ENCODE measurements at places on chromosomes 13 and 19.
A peak's percentile ranks its signal among the peaks of the same experiment; 100 is the strongest.

DNA sequence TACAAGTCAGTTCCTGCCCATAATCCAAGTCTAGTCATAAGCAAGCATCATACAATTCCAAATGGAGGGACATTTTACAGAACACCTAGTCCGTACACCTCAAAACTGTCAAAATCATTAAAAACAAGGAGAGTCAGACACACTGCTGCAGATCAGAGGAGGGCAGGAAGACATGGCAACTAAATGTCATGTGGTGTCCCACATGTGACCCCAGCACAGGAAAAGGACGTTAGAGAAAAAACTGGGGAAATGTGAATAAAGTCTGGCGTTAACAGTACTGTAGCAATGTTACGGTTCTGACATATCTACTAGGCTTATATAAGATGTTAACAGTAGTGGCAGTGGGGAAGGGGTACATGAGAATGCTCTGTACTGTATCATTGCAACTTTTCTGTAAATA is 2.3 kb downstream of the ZSCAN5A start:
- no peak for DNase-seq

GRCh38 chr13:23273498-23273897 is 92.7 kb downstream of the SGCG start:
- no peak for DNase-seq

GRCh38 chr13:58953638-58954037 is 1210.1 kb downstream of the DIAPH3 start:
- DNase-seq: no peak

DNA sequence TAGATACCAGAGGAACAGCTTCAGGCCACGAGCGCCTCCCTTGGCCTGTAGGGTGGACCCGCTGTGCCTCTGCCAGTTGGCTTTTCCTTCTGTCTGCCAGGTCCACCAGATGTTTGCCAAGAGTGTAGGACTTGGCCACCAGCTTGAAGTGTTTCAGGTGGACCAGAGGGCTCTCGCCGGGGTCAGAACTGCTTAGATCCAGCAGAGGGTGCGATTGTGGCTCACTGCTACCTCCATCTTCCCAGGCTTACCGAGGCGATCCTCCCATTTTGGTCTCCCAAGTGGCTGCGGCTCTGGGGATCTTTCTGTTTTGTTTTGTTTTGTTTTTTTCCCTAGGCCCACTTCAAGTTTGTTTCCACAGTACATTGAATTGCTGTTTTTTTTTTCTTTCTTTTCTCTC is 23.0 kb upstream of the ZNF730 start:
- DNase-seq: no peak

- no peak for DNase-seq
Observed at GRCh38 chr13:40343550-40344269, 322.7 kb downstream of the FOXO1 start.

- DNase-seq: no peak
Observed at GRCh38 chr13:82698383-82698782, 1183.9 kb downstream of the SLITRK1 start.

DNA sequence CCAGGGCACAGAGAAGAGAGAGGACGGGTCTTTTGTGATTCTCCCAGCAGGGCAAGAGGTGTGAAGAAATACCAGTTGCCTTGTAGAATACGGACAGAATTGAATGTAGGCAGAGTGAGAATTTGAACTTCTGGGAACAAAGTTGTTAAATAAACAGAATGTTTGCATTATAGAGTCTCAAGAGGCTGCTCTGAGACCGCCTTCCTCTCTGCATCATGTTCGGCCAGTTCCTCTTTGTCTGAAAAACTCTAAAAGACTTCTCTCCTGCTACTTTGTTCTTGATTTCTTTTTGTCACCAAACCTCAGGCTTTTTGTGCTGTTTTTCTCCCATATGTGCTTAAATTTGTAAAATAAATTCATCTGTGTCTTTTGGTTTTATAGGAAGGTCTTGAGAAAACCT is 256.4 kb downstream of the DLEU7 start:
- DNase-seq: no peak

GRCh38 chr13:41327994-41328790 is 17.1 kb downstream of the NAA16 start:
- no peak for DNase-seq

DNA sequence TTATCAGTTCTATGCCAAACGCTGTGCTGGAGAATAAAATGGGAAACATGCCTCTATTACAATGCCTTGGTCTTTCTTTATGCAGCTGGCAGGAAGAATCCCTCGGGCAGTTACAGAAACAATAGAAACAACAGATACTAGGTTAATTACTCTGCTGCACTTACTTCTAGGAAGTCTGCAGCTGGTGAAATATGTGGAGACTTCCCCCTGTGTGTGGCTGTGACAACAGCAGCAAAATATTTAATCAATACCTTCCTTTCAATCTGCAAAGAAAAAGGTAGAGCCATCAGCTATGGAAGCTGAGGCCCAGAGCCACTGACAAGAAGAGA is 9.9 kb downstream of the STOML3 start:
- DNase-seq: no peak

GRCh38 chr13:41502673-41503072 is 45.3 kb downstream of the RGCC start:
- DNase-seq: peak; percentile 19

DNA sequence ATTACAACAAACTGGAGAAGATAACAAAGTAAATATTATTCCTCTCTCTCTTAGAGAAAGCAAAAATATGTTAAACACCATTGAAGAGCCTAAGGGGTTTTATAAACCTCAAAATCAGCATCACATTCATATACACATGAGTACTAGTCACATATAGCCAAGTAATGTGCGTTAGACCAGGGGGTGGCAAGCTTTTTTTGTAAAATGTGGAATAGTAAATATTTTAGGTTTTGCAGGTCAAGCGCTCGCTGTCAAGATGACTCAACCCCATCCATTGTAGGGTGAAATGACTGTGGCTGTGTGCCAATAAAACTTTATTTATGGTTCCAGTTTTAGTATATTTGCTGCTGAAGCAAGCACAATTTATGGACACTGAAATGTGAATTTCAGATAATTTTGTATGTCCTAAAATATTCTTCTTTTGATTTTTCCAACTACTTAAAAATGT is 21.7 kb downstream of the RFX2 start:
- no peak for DNase-seq

- DNase-seq: no peak
Observed at GRCh38 chr13:41177616-41178015, 16.8 kb downstream of the KBTBD7 start.

GRCh38 chr19:17538684-17539237 is 16.7 kb upstream of the COLGALT1 start:
- DNase-seq: no peak

- no peak for DNase-seq
Observed at GRCh38 chr13:112072534-112073244, 5.7 kb downstream of the SOX1 start.

- no peak for DNase-seq
Observed at GRCh38 chr13:44617648-44618047, 41.5 kb upstream of the TSC22D1 start.

DNA sequence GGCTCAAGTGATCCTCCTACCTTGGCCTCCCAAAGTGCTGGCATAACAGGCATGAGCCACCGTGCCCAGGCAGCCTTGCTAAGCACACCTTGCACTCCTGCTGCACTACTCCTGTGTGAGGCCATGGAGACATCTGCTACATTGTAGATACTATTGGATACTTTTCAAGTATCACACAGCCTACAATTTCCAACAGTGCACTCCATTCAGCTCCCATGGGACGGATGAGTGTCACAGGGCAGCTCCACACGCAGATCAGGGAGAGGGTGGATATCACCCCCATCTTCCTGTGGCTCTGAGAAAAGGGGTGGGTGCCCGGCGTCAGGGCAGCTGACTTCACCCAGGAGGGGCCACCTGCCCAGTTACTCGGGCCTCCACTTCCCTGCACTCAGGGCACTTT is 39.1 kb upstream of the CCNE1 start:
- no peak for DNase-seq

DNA sequence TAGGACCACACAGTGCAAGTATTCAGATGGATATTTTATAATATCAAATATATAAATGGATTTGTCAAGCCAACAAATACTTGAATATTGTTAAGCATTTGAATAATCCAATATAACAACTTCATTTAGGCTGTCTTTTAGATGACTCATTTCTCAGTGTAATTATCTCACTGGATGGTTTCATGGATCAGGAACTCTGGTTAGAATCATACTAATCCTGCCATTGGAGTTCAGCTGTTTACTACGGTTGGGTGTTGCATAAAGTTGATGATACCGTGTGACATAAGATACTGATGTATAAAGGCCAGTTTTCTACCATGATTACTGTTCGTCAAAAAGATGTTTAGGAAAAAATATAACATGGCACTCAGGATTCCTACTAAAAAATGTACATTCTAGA is 196.3 kb downstream of the TSHZ3 start:
- DNase-seq: no peak

GRCh38 chr13:98267080-98267912 is 90.2 kb upstream of the RNF113B start:
- no peak for DNase-seq

DNA sequence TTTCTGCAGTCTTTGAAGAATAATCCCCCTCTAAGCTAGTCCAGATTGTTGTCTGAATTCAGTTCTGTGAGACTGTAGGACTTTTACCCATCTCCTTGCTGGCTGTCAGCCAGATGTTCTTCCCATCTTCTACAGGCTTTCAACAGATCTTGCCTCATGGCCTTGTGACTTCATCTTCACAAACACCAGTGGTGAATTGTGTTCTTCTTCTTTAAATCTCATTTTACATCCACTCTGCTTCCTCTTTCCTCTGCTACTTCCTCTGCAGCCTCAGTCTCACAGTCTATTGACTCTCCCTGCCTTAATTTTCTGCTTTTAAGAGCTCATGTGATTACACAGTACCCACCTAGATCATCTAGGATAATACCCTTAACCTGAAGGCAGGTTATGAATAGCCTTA is 859.0 kb upstream of the SLITRK1 start:
- no peak for DNase-seq

- no peak for DNase-seq
Observed at GRCh38 chr13:44104197-44104490, 224.4 kb downstream of the LACC1 start.

- DNase-seq: no peak
Observed at GRCh38 chr13:113914333-113915011, 50.6 kb upstream of the GAS6 start.

- no peak for DNase-seq
Observed at GRCh38 chr13:24076109-24076508, 84.4 kb upstream of the SPATA13 start.

- no peak for DNase-seq
Observed at GRCh38 chr19:13051557-13052165, 51.0 kb downstream of the LYL1 start.

GRCh38 chr13:106152047-106152446 is 383.4 kb downstream of the EFNB2 start:
- no peak for DNase-seq

DNA sequence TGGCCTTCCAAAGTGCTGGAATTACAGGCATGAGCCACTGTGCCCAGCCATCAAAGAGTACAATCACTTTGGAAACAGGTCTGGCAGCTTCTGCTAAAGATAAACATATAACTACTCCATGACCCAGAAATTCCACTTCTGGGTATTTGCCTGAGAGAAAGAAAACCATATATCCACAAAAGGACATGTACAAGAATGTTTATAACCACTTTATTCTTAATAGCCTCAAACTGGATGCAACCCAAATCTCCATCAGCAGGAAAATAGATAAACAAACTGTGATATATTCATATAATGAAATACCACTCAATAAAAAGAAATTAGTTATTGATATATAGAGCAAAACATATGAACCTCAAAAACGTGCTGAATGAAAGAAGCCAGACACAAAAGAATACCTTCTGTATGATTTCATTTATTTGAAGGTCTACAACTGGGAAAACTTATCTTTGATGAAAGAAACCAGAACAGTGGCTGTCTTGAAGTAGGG is 40.5 kb downstream of the TEX26 start:
- DNase-seq: no peak

- no peak for DNase-seq
Observed at GRCh38 chr19:42212886-42213285, 4.6 kb downstream of the DEDD2 start.

GRCh38 chr19:32692727-32693061 is 1.1 kb downstream of the NUDT19 start:
- DNase-seq: no peak

DNA sequence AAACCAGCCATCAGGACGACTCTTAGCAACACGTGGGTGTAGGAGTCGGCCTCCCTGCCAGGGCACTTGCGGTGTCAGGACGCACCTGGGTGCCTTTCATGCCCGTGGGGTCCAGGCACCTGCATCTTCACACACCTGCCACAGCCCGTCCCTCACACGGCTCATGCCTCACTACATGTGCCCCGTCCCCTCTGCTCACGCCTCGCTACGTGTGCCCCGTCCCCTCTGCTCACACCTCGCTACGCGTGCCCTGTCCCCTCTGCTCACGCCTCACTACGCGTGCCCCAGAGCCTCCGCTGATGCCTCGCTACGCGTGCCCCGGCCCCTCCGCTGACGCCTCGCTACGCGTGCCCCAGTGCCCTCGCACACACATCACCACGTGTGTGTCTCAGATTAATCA is 58.0 kb upstream of the F7 start:
- DNase-seq: no peak

- DNase-seq: peak; percentile 62
Observed at GRCh38 chr19:41795031-41795461, 1.3 kb upstream of the CEACAM3 start.

- DNase-seq: no peak
Observed at GRCh38 chr19:482186-483041, 13.9 kb upstream of the MADCAM1 start.

GRCh38 chr19:1756705-1757465 is 3.6 kb downstream of the ONECUT3 start:
- DNase-seq: no peak

GRCh38 chr19:4016903-4017638 is 9.5 kb downstream of the PIAS4 start:
- no peak for DNase-seq

- peak; percentile 46 for DNase-seq
Observed at GRCh38 chr19:15101479-15102082, 5.6 kb upstream of the SYDE1 start.

- no peak for DNase-seq
Observed at GRCh38 chr19:55103190-55103589, 14.2 kb downstream of the PPP1R12C start.

DNA sequence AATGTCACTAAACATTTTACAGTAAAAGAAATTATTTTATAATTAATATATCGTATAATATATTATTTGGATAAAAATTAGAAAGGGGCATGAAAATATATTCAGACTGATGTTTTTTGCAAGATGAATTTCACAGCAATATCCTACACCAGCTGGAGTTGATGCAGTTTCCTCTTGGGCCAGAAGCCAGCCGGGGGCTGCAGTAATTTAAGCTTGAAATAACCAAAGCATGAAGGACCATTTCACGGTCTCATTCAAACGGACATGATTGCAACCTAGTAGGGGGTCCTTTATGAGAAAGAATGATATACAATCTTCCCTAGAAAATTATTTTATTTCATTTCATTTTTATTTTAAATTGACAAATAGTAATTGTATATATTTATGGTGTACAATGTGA is 797.2 kb upstream of the PCDH9 start:
- no peak for DNase-seq
